Left ventricle myocardium superior (tissue), 1 donor: ENCODE measurements at places on chromosomes 13 and 19.

- no peak for DNase-seq
These were observed 9.6 kb downstream of the KLK5 start for GRCh38 chr19:50943074-50943828.

GRCh38 chr19:9857920-9858746 lies 23.0 kb downstream of the PIN1 start:
- no peak for DNase-seq

- DNase-seq: no peak
These were observed 635.4 kb upstream of the ARGLU1 start for GRCh38 chr13:107203146-107203847.

DNA sequence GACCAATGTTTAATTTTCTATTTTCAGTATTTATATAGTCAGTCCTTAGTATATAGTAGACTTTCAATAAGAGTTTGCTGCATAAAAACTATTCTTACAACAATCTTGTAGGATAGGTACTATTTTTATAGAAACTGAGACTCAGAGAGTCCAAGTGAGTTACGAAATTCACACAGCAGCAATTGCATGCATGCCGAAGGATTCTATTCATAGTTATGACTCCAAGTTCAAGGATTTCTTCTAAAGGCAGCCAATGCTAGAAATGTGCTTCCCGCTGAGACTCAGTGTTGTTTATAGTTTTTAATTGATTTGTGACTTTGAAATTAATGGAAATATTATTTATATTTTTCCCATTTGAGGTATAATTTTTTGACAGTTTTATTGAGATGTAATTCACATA lies 62.7 kb upstream of the CSNK1A1L start:
- no peak for DNase-seq

DNA sequence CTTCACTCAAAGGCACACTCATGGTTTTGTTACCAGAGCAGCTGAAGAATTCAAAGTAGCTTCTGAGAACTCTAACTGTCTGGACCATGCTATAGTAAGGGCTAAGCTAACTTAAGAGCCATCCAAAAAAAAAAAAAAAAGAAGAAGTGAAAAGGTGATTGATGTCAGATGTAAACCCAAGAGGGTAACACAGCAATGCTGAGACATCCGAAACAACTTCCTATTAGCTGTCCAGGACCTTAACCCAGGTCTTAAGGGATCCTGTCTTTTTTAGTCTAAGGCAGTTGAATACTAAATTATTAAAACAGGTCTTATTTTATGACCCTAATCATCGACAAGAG lies 11.2 kb upstream of the RAB20 start:
- DNase-seq: no peak
